ENCODE measurements at places on chromosomes 11 and 22. TPM values are rescaled to one million over a fixed set of nuclear protein-coding genes. Genes with fewer than 3 reads are reported as not detected.

Gene PRRG4
- not detected for polyA plus RNA-seq

Gene APOA1
- polyA plus RNA-seq: not detected

Gene OR8G5
- not detected for polyA plus RNA-seq

Gene RAB36
- 3.5 TPM for polyA plus RNA-seq

Gene INPP5J
- polyA plus RNA-seq: 0.91 TPM

Gene TNNT3
- not detected for polyA plus RNA-seq

Gene MRE11
- polyA plus RNA-seq: 8.1 TPM

Gene CNGA4
- polyA plus RNA-seq: 0.07 TPM

Gene CREB3L1
- 33.2 TPM for polyA plus RNA-seq
